Head of caudate nucleus (tissue), 42 donors: ENCODE measurements at places on chromosomes 6 and 20.

DNA sequence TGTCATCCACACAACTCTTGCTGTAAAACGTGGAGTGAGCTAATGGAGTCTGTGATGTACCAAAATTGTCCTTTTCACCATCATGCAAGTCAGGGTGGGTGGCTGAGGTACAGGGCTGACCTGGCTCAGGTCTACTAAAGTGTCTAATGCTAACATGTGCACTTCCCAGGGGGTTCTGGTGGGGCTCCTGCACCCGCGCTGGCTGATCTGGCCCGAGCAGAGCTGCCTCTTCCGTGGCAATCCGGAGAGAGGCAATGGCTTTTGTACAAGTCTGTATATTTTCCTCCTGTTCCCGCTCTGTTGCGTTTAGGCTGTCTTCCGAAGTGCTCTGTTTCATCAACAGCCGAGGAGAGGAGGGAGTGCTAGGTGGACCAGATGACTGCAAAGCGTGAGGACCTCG, 191.8 kb downstream of the HIVEP2 start:
- no peak for DNase-seq

DNA sequence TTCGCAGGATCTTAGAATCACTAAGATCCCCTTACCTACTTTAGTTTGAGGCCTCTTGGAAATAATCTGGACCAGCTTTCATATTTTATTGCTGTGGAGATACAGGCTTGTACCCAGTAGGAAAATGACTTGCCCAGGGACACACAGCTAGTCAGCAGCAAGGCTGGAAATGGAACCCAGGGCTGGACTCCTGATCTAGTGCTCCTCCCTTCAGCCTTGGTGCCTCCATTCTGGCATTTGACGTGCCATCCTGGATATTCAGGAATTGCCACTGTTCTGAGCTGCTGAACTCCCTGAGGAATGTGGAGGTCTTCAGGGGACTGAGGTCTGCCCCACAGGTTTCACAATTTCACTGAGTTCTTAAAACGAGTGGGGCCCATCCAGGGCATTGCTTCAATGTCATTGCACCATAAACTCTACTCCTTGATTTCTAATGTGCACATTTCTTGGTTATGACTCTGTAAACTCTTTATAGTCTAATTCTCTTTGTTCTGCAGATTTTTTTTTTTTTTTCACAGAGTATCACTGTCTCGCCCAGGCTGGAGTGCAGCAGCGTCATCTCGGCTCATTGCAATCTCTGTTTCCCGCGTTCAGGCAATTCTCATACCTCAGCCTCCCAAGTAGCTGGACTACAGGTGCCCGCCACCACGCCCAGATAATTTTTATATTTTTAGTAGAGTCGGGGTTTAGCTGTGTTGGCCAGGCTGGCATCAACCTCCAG, 26.7 kb upstream of the CDKN1A start:
- no peak for DNase-seq

GRCh38 chr6:143844006-143844405, 868 bp downstream of the LTV1 start:
- no peak for DNase-seq

GRCh38 chr6:95685822-95686221, 108.5 kb downstream of the MANEA start:
- DNase-seq: no peak

DNA sequence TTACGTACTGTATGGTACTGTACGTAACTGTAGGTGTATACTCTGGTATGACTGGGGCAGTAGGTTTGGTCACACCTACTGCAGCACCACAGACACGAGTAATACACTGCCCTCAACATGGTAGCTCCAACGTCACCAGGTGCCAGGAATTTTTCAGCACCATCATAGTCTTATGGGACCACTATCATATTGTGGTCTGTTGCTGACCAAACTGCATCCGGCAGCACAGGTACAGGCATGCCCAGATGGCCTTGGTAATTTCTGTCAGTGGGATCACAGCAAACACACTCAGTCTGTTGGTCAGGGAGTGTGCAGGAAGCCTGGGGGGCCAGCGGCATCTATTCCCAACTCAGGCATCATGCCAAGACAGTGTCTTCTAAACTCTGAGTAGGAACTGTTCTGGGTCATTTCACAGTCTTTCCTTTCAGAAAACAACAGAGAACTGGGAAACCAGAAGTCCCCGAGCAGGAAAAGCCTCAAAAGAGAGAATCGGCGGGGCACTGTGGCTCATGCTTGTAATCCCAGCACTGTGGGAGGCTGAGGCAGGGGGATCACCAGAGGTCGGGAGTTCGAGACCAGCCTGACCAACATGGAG, 5.8 kb downstream of the YTHDF1 start:
- DNase-seq: no peak
